ENCODE measurements at places on chromosomes 4 and X.

- no peak for DNase-seq
These were observed 24.0 kb upstream of the RPL34 start for GRCh38 chr4:108596344-108596743.

GRCh38 chr4:106238820-106239420 is 77.1 kb downstream of the TBCK start:
- no peak for DNase-seq

DNA sequence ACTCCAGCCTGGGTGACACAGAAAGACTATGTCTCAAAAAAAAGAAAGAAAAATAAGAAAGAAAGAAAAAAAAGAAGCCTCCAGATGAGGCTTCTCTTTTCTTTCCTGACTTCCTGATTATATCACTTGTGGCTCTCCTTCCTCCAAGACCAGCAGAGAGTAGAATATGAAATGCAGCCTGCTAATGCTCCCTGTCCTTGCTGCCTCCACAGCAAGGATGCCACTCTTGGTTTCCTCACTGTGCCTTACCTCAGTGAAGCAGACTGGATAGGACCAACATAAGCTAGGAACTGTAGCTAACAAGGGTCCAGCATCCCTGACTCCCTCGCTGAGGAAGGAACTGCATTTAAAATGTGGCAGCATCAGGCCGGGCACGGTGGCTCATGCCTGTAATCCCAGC is 11.7 kb downstream of the SLC25A43 start:
- no peak for DNase-seq

DNA sequence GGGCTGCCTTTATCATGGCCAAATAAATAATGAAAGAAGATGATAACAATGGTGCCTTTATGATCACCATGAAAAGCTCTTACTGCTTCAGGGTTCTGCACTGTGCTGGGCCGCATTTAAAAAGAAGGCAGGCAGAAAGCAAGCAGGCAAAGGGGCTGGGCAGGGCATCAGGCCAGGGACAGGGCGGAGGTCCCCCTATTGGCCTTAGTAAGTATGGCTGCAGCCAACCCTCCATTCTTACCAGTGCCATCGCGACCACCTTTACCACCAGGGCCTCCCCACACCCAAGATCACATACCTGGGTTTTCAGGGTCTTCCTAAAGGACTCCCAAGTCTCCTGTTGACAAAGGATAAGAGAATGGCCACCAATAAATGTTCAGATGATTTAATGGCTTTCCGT is 38.9 kb downstream of the CNGA2 start:
- no peak for DNase-seq

- no peak for DNase-seq
These were observed 34.9 kb downstream of the STX18 start for GRCh38 chr4:4506961-4507360.

DNA sequence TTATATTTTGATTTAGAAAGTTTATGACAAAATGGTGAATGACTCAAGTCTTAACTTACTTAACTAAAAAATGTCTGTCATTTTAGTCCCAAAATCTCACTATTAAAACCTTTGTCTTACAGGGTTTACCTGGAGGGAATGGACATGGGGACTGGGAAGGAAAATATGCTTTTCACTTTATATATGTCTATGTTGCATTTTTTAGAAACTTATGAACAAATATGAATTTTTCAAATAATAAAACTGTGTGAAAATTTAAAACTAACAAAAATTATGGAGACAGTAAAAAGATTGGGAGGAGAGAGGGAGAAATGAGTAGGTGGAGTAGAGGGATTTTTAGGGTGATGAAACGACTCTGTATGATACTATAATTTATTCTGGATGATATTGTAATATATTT is 6.2 kb downstream of the MGARP start:
- DNase-seq: no peak

- DNase-seq: no peak
These were observed 32.7 kb downstream of the ALPK1 start for GRCh38 chr4:112329672-112330375.

DNA sequence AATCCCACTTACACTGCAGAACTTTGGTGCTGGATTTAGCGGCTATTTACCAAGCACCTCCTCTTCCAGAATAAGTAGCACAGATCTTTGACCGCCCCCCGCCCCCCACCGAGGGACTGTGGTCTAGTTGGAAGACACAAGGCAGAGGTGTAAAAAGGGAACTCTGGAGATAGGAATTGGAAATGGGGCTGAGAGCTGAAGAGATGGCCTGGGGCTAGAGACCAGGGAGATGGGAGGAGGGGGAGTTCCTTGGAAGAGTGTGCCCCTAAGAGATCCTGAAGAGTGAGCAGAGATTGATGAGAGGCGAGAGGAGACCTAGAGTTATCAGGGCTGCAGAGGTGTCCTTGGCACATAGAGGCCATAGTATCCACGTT is 55.3 kb downstream of the TBL1X start:
- DNase-seq: no peak

DNA sequence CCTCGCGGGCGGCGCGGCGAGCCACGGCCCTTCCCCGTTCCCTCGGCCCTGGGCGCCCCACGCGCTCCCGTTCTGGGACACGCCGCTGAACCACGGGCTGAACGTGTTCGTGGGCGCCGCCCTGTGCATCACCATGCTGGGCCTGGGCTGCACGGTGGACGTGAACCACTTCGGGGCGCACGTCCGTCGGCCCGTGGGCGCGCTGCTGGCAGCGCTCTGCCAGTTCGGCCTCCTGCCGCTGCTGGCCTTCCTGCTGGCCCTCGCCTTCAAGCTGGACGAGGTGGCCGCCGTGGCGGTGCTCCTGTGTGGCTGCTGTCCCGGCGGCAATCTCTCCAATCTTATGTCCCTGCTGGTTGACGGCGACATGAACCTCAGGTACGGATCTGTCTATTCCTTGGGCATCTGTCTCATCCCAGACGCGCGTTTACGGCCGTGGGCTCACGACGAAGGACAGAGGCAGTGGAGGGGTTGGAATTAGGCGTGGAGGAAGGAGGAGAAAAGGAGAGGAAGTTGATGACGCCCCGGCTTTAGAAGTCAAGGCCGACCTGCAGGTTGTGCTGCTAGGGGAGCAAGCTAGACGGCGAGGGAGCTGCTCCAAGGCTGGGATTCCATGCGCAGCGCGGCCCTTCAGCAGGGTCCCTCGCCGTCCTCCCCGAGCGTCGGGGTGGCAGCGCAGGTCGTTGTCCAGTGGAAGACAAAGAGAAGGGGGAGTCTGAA is 792 bp downstream of the SLC10A4 start:
- no peak for DNase-seq

GRCh38 chr4:107034091-107034995 is 1.8 kb downstream of the DKK2 start:
- no peak for DNase-seq

DNA sequence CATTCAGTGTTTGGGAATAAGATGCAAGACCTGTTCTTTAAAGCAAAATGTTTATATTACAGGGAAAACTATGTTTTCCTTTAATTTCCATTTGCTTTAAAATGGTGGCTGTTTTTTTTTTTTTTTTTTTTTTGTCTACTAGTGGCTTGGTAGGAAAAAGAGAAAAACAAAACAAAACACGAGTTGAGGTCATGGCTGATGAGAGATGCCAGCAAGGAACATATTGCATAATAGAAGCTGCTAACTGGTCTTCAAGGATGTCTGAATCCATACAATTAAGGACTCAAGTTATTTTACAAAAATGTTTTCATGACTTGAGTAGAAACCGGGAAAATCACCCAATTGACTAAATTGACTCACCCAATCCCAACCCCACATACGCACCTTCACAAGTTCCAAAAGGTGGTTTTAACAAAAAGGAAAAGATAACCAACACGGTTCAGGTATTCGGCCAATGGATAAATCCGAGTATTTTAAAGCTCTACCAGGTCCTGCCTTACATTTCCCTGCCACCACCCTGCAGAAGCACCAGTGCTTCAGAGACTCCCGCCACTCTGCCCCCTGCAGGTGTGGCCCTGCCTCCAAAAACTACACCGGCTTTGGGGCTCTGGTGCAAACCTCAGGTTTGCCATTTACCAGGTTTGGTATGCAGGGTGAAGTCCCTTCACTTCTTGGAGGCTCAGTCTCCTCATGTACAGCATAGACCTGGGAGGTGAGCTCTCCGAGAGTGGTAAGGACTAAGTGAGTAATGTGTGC is 27.1 kb downstream of the PIR start:
- DNase-seq: no peak

- DNase-seq: no peak
These were observed 52.5 kb upstream of the GRPEL1 start for GRCh38 chr4:7120341-7120740.

GRCh38 chr4:118012142-118012541 is 22.1 kb upstream of the NDST3 start:
- no peak for DNase-seq

GRCh38 chr4:31620476-31620875 is 900.3 kb downstream of the PCDH7 start:
- no peak for DNase-seq

GRCh38 chr4:73139991-73140390 is 70.5 kb upstream of the COX18 start:
- DNase-seq: no peak

- no peak for DNase-seq
These were observed 557 bp upstream of the USP38 start for GRCh38 chr4:143184217-143184502.

DNA sequence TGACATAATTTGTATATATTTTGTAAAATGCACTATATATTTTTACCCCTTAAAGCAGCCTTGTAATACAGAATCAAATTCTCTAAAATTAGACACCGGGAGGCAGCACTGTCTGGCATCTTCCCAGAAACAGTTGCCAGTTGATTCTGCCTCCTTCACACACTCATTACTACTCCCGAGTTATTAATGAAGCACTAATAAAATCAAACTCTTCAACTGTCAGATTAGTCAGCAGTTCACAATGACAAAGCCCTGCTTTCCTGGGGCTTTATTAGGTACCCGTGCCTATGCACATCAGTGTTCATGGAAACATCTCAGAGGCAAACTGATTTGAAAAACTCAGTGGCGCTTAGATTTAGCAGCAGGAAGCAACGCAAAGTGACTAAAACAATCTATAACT is 103.5 kb upstream of the VEGFC start:
- no peak for DNase-seq

DNA sequence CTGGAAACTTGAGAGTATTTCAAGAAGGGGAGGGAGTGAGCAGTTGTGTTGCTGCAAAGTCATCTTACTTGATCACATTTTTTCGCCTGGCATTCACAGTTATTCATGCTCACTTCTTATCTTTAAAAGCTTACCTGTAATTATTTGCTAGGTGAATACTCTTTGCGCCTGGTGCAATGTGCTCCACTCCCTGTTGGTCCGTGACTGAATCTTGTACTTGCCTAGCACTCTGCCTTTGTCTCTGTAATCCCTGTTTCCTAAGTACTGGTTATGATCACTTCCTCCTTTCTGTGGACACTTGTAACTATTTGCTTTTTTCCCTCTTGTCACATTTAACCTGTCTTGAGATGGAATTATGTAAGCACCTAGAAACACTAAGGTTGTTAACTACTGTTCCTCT is 5.8 kb downstream of the BMP2K start:
- no peak for DNase-seq

- DNase-seq: no peak
These were observed 4.6 kb downstream of the NAT8L start for GRCh38 chr4:2063557-2064275.

DNA sequence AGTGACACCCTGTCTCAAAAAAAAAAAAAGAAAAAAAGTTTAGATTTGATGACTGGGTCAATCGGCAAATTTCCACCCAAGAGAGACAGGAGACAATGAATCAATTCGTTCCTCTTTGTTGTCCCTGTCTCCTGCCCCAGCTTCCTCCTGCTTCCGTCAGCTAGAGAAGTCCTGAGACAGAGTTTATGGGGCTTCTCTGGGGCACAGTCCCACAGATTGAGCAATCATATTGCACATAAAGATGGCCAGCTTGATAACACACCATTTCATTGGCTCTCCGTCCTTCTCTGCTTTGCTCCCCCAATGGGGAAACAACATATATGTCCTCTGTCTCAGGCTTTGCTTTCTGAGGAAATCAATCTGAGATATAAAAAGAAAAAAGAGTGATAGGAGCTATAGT is 78.4 kb upstream of the FUNDC1 start:
- DNase-seq: no peak

DNA sequence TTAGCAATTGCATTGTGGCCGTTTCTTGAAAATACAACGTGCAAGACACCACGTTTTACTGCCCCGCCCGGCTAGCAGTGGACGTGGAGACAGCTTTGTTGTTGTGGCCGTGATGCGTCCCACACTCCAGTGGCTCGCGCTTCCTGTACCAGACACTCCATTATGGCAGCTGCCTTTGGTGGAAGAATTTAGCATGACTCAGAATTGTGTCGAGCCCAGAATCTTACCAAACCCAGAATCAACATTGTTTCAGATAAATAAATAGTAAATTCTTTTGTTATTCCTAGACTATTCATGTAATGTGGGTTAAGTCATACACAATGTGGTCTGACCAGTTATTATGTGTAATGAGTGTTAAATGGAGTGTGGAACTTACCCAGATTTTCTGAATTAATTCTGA is 25.3 kb upstream of the S100P start:
- no peak for DNase-seq

- DNase-seq: no peak
These were observed 930.2 kb upstream of the GRID2 start for GRCh38 chr4:91373546-91373945.

- no peak for DNase-seq
These were observed 494.8 kb upstream of the AGA start for GRCh38 chr4:177937041-177937440.

DNA sequence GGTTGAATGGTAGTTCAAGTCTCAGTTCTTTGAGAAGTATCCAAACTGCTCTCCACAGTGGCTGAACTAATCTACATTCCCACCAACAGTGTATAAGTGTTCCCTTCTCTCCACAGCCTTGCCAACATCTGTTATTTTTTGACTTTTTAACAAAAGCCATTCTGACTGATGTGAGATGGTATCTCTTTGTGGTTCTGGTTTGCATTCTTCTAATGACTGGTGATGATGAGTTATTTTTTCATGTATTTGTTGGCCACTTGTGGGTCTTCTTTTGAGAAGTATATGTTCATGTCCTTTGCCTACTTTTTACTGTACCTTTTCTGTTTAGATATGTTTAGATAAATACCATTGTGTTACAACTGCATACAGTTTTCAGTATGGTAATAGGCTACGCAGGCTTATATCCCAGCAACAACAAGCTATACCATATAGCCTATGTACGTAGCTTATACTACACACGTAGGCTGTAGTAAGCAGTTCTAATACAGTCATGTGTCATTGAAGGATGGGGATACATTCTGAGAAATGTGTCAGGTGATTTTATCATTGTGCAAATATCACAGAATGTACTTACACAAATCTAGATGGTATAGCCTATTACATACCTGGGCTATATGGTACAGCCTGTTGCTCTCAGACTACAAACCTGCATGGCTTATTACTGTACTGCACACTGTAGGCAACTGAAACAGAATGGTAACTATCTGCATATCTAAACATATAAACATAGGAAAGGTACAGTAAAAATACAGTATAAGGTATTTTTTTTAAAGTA is 28.1 kb downstream of the KLHL8 start:
- DNase-seq: no peak

GRCh38 chr4:165667969-165668368 is 205.1 kb upstream of the TLL1 start:
- no peak for DNase-seq

- DNase-seq: no peak
These were observed 19.1 kb upstream of the ARSJ start for GRCh38 chr4:113998531-113998930.

- no peak for DNase-seq
These were observed 43.5 kb upstream of the TMEM164 start for GRCh38 chrX:109959356-109959871.
